Stimulated activated CD8-positive, alpha-beta memory T cell treated with anti-CD3 and anti-CD28 coated beads, Interleukin-7, amount 100 ng/mL, for 24 hours (primary cell): ENCODE measurements at places on chromosomes 12 and 14.

DNA sequence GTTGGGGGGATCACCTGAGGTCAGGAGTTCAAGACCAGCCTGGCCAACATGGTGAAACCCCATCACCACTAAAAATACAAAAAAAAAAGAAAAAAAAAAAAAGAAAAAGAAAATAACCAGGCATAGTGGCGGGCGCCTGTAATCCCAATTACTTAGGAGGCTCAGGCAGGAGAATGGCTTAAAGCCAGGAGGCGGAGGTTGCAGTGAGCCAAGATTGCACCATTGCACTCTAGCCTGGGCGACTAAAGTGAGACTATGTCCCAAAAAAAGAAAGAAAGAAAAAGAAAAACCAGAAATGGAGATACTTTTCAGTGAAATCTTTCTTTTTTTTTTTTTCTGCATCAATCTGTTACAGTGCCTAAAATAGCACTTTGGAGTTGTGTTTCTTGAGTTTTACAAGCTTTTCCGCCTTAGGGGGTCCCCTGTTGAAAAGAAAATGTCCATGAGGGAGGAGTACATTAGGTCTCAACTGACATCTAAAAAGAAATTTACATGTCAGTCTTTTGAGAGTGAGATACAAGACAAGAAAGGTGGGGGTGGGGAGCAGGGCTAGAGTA, 82.9 kb upstream of the VASH1 start:
- DNase-seq, result no peak

- DNase-seq, result no peak
Observed at GRCh38 chr12:23049180-23049579, 424.2 kb downstream of the ETNK1 start.

- no peak for DNase-seq
Observed at GRCh38 chr14:76051717-76052465, 66.3 kb downstream of the IFT43 start.

DNA sequence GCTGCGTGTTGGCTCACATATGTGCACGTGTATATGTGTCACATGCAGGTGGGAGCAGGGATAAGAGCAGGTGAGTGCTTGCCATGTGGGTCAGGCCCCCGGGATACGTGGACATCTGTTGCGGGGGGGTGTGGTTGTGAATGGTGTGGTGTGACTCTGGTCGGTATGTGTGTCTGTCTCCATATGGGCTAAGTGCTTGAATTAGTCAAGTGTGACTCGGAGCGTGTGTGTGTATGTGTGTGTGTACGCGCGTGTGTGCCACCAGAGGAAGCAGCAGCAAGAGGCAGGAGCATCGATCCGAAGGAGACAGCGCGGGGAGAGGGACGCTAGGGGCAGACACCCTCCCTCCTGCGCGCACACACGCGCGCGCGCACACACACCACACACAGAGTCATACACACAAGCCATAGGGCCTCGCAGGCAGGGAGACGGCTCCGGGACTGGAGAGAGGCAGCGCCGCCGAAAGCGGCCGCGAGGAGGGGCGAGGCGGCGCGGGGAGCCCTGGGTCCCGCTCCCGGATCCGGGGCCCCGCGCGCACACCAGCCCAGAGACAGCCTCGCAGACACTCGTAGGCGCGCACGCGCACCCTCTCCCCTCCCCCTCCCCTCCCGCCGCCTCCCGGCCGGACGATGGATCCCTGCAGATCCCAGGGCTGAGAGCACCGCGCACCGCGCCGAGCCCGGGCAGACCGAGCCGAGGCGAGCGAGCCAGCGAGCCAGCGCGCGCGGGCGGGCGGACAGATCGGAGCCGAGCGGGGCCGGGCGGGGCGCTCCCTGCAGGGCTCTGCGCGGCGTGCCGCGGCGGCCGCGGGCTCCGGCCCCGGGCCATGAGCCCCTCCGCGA, at the start of gene ASIC1:
Gene ASIC1 (plus strand): TSS at position 597 of the 842 bp plus-strand sequence. CDS start 1,171 bp downstream, outside the sequence.
- no peak for DNase-seq

GRCh38 chr12:88638388-88638787, 58.1 kb upstream of the KITLG start:
- DNase-seq, result no peak

DNA sequence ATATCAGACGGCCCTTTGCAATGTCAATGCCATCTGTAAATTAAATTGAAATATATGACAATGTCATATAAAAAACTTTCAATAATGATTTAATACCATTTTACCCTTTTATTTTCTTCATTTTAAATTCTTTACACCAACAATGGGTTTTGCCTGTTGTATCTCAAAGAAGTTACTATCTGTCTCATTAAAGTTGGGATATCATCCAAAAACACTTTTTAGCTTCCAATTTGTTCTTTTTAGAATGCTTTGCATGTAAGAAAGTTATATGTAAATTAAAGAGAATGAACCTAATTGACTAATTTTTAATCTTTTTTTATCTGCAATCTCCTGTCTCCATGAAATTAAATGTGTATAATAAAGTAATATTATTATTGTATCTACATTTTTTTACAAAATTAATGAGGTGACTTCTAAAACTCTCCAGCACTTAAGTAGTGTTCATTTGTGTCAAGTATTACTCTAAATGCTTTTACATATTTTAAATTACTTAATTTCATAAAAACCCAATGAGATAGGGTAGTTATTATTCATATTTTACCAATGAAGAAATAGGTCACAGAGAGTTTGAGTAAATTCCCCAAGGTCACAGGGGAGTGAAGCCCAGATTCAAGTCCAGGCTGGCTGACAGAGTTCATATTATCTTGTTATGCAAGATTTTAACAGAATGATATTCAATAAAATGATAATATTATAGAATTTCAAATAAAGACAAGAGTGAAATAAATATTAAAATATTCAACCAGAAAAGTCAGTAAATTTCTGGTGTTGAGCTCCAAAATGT, 673.0 kb upstream of the FLRT2 start:
- DNase-seq, result no peak

- no peak for DNase-seq
Observed at GRCh38 chr12:122062832-122063693, 15.5 kb upstream of the MLXIP start.

GRCh38 chr12:99066726-99067125, 421.6 kb downstream of the APAF1 start:
- DNase-seq, result no peak

- DNase-seq, result no peak
Observed at GRCh38 chr12:112183141-112184021, 58.0 kb downstream of the TRAFD1 start.

GRCh38 chr12:46948936-46949545, 123.2 kb upstream of the SLC38A4 start:
- no peak for DNase-seq

DNA sequence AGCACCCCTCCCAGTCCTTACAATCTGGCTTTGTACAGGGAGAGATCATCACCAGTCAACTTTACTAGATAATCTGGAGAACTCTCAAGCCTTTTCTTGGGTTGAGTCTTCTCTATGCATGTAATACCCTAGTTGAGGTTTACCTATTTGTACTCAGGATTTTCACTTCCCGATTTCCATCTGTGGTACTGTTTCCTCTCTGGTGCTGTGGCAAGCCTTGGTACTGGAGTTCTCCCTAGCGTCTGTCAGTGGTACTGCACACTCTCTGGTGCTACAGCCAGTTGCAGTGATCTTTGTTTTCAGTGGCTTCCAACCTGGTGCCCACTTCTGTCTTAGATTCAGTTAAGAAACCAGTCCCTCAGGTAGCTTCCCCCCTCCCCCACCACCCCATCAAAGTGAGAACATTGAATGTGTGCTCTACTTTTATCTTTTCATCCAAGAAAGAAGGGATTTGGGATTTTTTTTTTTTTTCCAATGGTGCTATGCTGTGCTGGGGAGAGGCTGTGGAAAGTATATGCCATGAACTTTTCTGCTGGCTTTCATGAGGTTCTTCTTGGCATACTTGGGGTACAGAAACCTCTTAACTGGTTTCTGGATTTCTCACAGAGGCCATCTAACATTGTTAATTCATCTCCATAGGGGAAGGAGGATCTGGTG, 69.4 kb upstream of the EVL start:
- DNase-seq, result peak; percentile 26

GRCh38 chr12:95204141-95204866, 13.0 kb downstream of the FGD6 start:
- DNase-seq, result no peak

DNA sequence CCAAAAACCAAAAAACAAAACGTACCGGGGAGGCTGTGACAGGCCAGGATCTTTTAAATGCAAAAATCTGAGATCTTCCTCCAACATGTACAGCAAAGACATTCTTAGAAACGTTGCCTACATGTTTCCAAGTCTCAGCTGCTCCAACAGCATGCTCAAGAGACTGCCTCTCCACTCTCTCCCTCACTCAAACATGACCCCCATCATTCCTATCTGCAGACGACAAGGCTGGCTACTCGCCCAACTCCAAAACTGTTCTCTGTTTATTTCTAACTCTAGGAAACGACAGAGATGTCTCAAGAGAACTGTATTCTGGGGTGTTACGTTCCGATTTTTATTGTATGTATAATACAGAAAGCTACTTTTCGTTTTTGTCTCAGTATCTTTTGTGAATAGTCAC, 57.5 kb upstream of the TMCC3 start:
- no peak for DNase-seq

- DNase-seq, result no peak
Observed at GRCh38 chr14:52077256-52077979, 8.6 kb upstream of the NID2 start.

DNA sequence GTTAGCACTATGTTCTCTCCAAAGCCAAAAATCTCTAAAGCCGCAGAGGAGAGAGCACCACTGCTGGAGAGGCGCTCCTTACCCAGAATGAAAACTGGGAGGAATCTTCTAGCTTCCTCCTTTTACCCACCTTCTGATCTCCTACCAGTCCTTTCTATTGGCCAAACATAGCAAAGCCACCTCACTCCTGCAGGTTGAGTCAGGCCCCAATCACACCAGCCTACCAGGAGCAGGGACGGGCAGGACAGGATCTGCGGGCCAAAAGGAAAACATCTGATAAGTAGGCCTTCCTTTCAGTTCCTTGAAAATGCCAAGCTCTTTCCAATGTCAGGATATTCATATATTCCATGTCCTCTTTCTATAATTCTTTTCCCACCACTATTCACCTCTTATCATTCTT, 197.7 kb upstream of the CNOT2 start:
- no peak for DNase-seq

DNA sequence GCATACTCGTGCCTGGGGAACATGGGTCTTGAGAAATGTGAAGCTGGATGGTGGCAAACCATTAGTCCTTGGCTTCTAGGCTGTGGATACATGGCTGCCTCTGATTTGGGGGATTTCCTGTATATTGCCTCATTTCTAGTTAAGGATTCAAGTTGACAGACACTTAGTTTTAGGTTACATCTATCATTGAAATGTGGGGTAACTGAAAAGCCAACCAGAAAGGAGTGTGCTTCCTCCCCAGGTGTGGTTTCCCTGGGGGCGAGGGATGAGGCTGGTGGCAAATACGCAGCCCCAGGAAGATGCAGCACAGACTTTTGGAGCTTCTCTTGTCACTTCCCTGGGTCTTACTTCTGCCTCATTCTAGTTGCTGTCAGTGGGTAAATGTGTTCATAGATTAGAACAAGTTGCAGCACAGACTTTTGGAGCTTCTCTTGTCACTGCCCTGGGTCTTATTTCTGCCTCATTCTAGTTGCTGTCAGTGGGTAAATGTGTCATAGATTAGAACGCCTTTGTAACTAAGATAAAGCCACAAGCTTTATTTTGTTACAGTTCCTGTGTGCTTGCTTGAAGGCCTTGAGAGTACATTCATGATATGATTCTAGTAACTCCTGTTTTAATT, 85.1 kb downstream of the BORCS5 start:
- DNase-seq, result no peak

DNA sequence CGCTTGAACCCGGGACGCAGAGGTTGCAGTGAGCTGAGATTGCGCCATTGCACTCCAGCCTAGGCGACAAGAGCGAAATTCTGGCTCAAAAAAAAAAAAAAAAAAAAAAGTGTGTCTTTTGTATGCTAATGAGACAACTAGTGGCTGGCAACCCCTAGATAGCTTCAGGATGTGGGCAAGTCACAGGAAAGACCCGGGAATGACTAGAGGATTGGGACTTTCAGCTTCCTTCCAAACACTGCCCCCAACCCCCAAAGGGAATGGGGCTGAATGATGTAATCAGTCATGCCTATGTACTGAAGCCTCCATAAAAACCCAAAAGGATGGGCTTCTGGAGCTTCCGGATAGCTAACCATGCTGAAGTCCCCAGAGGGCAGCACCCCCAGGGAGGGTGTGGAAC, 28.6 kb downstream of the USP44 start:
- no peak for DNase-seq

DNA sequence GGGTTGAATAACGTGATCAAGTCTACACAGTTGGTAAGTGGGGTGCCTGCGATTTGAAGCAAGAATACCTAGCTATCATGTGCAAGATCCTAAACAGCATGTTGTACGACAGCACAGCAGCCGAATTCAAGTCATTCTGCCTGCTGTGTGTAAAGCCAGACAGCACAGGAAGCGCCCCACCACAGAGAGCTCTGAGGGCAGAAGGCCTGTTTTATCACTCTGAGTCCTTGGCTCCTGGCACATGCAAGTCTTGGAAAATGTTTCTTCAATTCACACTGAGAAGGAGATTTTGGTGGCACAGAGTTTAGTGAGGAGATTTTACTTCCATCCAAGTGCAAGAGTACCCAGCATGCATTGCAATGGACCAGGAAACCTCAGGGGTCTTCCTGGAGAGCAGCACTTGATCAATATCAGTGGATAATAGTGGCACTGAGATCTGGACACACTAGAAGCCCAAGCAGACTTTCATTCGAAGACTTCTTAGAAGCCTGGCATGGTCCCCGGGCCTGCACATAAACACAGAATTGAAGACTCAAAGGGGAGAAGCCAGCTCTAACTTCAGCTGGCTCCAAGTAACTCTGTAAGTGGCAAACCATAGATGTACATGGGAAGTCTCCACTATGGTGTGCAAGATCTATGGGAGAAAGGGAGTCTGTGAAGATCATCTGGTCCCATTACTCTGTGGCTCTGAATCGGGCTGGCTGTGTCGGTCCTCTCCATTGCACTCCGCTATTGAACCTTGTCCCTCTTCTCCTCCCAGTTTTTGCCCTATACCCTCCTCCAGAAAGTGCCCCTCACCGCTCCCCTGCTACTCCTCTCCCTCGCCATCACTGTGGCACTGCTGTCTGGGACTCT, 1.5 kb upstream of the KRT1 start:
- no peak for DNase-seq

DNA sequence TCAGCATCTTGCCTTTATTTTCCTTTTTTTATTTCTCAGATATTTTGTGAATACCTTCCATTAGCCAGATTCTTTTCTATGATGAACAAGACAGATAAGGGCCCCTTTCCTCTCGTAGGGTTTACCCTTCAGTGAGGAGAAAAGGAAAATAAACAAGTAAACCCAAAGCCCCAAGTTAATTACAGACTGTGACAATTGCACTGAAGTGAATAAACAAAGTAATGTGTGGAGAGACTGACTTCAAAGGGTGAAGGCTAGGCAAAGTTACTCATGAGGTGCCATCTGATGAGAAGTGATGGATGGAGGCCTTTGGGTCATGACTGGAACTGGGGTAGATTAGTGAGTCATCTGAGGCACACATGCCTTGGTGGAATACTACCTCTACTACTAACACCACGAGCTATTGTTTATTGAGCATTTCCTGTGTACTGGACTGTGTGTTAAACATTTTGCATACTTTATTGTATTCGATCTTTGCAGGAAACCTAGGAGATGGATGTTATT, 143.4 kb upstream of the PRICKLE1 start:
- DNase-seq, result no peak
